ENCODE measurements at places on chromosomes 13 and 19.

DNA sequence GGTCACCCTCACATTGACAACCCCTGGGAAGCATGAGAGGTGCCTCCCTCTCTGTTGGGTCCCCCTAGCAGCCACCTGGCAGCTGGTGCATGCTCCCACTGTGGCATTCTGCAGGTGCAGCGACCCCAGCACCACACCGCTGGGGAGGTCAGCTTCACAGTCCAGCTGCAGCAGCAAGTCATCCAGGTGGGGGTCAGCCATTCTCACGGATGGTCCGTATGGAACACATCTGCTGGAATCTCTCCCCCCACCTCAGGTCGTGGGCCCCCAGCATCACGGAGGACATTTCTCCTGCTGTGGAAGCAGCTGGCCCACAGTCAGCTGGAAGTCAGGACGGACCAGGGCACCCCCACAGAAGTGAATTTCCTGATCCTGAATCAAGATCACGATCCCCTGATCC lies 201.3 kb downstream of the COG6 start:
- no peak for DNase-seq

GRCh38 chr19:46604781-46605355 lies 3.7 kb downstream of the CALM3 start:
- DNase-seq: no peak

DNA sequence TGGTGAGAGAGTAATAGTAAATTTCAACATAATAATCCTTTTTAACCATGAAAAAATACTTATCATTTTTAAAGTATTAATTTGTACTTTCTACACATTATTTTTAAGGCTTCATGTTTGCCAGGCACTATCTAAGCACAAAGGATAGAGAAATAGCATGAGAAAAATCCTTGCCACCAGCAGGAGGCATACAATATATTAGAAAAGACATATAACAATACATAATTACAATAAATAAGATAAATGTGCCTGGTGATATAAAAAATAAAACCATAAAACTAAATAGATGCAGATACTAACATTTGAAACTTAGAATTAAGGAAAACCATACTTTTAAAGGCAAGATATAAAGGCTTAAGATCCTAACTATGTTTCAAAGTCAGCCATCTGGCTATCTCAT lies 1256.4 kb downstream of the DIAPH3 start:
- DNase-seq: no peak

- peak; percentile 87 for DNase-seq
Measured at GRCh38 chr13:99269627-99270241, 11.6 kb upstream of the GPR18 start.

GRCh38 chr19:55601084-55601483 lies 996 bp downstream of the ZNF524 start:
- peak; percentile 43 for DNase-seq

- no peak for DNase-seq
Measured at GRCh38 chr13:33318744-33319143, 33.2 kb upstream of the STARD13 start.

DNA sequence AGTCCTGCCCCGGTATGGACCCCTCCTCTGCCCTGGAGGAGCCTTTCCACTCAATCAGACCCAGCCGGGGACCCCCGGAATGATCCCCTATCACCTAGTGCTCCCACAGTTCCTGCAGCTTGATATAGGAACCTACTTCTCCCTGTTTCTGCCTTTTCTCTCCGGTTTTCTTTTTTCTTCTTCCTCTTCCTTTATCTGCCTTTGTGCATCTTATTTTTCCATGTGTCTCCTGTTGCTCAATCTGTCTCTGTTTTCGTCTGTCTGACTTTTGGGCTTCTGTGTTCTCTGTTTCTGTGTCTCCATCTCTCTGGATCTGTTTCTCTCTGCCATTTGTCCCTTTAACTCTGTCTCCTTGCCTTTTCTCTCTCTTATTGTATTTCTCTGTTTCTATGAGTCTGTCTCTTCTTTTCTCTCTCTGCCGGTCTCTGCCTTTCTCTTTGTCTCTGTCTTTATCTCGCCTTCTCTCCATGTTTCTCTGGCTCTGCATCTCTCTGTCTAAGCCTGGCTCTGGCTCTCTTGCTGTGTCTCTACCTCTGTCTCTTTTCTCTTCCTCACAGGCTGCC lies 10.0 kb downstream of the MEGF8 start:
- DNase-seq: no peak

GRCh38 chr19:35832054-35832453 lies 19.4 kb upstream of the PRODH2 start:
- no peak for DNase-seq

DNA sequence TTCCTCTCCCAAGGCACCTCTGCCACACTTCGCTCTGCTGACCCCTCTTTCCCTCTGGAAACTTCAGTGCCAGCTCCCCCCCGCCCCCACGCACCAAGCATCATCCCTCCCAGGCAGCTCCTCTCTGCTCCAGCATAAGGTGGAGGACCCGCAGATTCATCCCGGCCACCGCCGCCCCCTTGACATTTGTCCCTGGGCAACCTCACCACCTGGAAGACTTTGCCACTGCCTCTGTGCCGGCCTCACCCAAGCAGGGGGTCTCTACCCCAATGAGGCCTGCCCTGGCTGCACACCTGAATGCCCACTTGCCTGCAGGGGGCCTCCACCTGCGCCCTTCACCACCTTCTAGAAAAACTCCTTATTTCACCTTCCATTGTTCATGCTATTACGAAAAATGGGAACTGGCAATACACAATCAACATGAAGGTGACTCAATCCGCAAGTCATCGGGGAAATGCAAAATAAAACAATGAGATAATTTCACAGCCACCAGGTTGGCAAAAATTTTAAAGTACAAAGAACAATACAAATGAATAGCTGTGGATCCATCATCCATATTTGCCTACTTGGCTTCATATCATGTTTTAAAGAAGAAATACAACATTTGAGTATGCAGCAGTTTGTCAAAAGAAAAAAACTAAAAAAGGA lies 21.9 kb downstream of the CCNE1 start:
- no peak for DNase-seq

GRCh38 chr19:7304200-7304599 lies 10.0 kb upstream of the INSR start:
- DNase-seq: no peak

GRCh38 chr13:113528813-113529180 lies 38.3 kb upstream of the DCUN1D2 start:
- DNase-seq: no peak

DNA sequence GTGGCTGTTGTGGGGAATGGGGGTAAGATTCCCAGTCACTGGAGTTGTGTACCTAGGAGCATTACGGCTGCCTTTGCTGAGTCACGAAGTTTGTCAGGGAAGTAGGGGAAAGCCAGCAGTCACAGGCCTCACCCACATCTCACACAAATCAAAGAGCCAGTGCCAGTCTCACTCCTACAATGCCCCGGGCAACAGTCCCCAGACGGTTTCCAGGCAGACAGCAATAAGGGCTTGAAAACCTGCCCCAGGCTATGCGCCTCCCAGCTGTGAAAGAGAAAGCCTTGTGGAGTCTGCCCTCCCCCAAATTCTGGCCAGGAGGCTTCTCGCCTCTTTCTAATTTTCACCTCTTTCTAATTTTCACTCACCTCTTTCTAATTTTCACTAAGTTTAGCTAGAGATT lies 142.3 kb upstream of the EDNRB start:
- no peak for DNase-seq

- DNase-seq: no peak
Measured at GRCh38 chr13:29709407-29710069, 114.0 kb upstream of the SLC7A1 start.

GRCh38 chr19:5285311-5285710 lies 55.3 kb downstream of the PTPRS start:
- DNase-seq: no peak

DNA sequence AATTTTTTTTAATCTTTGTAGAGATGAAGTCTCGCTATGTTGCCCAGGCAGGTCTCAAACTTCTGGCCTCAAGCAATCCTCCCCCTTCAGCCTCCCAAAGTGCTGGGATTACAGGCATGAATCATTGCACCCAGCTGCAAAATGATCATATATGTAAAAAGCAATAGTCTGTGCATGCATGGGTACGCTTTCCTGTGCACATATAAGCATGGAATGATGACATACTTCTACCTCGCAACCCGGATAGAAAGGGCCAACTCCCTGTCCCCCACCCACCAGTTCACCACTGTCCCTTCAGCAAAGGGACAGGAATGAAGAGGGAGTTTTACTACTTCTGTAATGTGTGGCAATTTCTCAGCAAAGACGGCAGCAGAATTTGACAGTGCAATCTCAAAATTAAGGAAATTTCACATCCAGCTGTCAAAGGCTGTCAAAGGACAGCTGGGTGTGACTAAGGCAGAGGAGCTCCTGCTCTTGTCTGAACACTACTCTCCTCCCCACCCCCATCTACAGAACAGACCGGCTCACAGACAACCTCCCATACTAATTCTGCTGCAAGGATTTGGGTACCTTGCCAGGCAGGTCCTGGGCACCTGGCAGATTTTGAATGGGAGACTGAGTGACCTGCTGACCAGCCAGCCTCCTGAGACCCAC lies 95.6 kb downstream of the TSHZ3 start:
- no peak for DNase-seq

- DNase-seq: no peak
Measured at GRCh38 chr13:42603571-42603970, 29.6 kb downstream of the TNFSF11 start.

DNA sequence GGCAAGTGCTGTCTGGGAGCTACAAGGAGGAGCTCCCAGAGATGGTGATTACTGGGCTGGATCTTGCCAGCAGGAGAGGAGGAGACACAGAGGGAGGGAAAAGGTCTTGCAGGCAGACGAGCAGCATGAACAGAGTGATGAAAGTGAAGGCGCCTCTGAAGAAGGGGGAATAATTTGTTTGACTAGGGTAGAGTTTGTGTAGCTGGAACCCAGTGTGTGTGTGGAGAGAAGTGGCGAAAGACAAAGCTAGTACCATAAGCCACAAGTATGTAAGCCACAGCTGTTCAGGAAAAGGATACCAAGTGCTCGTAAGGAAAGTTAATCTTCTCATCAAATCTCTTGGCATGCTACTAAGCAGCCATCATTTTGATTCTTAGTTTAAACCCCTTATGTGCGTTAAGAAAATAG lies 5.4 kb downstream of the FLT1 start:
- DNase-seq: no peak

Data from NAMALWA (cell line).